Hematopoietic multipotent progenitor cell treated with erythropoietin and hydrocortisone succinate and interleukin-3 and kit ligand, for 6 days (in vitro differentiated cells): ENCODE measurements at places on chromosomes 16 and 17.

GRCh38 chr16:53583401-53583800 lies 80.4 kb upstream of the AKTIP start:
- no peak for DNase-seq

GRCh38 chr17:42255445-42255844 lies 20.7 kb downstream of the STAT5B start:
- no peak for DNase-seq

DNA sequence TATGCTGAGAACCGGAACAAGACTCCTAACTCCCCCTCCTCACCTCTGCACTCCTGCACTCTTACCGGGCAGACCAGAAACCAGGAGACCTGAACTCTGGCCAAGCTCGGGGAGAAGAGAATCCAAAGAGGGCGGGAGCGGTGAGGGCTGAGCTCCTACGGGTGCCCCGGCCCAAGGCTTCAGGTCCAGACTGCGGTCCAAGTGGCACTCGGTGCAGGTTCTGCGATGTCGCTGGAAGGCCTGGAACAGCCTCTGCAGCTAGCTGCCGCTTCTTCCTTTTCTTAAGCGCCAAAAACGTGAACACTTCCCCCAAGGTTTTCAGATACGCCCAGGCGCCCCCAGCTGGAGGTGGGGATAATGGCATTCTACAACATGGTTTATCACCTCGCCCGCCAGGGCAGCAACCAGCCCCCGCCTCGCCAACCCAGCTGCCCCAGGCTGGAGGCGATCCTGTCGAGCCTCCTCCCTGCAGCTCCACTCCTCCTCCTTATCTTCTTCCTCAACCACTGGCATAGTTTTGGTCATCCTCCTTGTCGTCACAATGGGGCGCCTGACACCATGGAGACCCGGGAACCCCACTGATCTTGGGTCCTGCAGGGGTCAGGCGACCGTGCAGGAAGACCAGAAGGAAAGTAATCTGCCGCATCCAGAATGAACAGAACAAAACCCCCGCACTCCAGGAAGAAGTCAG lies 1735.9 kb downstream of the TP53TG3F start:
- no peak for DNase-seq

GRCh38 chr17:79799174-79799537 lies 2.3 kb upstream of the CBX8 start:
- DNase-seq: peak; percentile 47

GRCh38 chr16:8890549-8890921 lies 8.4 kb downstream of the LITAFD start:
- no peak for DNase-seq

- no peak for DNase-seq
Observed at GRCh38 chr16:4087099-4087885, 28.9 kb downstream of the ADCY9 start.

GRCh38 chr17:81666092-81666341 lies 388 bp downstream of the OXLD1 start:
- peak; percentile 56 for DNase-seq

- DNase-seq: no peak
Observed at GRCh38 chr17:74403512-74404137, 28.3 kb upstream of the GPRC5C start.

- DNase-seq: no peak
Observed at GRCh38 chr17:36629970-36630502, 28.7 kb downstream of the MRM1 start.

GRCh38 chr17:43134774-43135453 lies 9.8 kb upstream of the BRCA1 start:
- DNase-seq: no peak

DNA sequence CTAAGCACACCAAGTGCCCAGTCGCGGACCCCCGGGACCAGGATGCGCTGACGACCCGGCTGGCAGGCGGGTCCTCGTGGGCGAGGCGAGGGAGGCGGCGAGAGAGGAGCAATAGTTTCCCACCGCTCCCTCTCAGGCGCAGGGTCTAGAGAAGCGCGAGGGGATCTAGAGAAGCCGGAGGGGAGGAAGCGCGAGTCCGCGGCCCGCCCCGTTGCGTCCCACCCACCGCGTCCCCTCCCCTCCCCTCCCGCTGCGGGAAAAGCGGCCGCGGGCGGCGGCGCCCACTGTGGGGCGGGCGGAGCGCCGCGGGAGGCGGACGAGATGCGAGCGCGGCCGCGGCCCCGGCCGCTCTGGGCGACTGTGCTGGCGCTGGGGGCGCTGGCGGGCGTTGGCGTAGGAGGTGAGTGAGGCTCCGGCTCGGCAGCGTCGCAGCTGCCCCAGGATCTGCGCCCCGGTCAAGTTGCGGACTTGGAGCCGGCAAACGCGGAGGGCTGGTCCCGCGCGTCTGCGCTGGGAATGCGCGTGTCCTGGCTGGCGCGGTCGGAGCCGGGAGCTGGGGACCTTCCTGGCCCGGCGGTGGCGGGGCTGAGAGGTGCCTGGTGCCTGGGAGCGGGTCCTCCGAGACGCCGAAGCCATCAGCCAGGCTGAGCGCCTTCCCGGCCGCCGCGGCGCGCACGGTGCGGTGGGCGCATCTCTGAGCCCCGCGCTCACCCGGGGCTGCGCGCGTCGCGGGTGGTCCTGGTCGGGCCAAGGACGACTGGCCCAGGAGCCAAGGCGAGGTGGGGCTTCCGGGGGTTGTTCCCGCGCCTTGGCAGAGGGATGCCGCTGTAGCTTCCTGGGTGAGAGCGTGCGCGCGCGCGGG lies at the start of gene ITGB3:
Gene ITGB3, plus strand, starts transcription at position 287 of the 862 bp plus-strand sequence. Its CDS starts 35 bp downstream, at position 322.
- DNase-seq: peak; percentile 85
